ENCODE measurements at places on chromosomes 1 and 21. TPM values are rescaled to one million over a fixed set of nuclear protein-coding genes. Genes with fewer than 3 reads are reported as not detected.

Gene NME7
- total RNA-seq = 29.5 TPM

DNA sequence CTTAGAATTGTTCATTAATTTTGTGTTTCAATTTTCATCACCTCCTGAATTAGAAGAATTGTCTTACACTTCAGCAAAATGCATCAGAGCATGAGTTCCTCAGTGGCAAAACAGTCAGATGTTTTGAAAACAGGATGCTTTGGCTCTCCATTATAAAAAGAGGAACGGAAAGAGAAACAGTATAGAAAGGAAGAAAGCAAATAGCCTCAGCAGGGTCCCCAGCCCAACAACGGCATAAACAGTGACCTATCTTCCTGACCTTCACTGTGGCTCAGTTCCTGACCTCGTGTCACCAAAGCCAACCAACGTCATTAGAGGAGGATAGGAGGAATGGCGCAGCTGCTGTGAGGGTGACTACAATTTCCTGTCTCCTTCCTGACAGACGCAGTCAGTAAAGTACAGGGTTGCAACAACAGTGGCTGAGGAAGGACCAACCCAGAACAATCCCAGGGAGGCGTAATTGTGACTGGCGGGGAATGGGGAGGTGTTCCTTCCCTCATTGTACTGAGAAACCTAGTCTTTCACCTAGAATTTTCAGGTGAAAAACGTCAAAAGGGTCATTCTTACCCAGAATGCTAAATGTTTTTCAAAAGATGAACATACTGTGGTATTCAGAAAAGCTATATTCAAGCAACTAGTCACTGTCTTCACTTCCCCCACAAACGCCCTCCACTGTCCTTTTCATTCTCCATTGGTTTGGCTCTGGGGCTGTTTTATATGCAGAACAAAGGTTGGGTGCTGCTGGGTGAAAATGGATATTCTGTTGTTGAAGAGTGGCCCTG is 197.9 kb upstream of the SGIP1 start:
- H3K27ac ChIP-seq = no peak overlapping the region
- no peaks in the 10 kb centered on the region for H3K27me3 ChIP-seq
- DNase-seq = no peak
- no peaks in the 10 kb centered on the region for H3K4me1 ChIP-seq
- no peaks in the 10 kb centered on the region for H3K36me3 ChIP-seq

Gene NECTIN4
- total RNA-seq = 12.4 TPM

GRCh38 chr21:21813289-21813688 is 815.1 kb downstream of the NCAM2 start:
- H3K27ac ChIP-seq = no peak overlapping the region
- no peaks in the 10 kb centered on the region for H3K36me3 ChIP-seq
- no peaks in the 10 kb centered on the region for H3K27me3 ChIP-seq
- no peaks in the 10 kb centered on the region for H3K4me1 ChIP-seq
- no peak overlapping the region for H3K4me3 ChIP-seq
- no peak for DNase-seq

DNA sequence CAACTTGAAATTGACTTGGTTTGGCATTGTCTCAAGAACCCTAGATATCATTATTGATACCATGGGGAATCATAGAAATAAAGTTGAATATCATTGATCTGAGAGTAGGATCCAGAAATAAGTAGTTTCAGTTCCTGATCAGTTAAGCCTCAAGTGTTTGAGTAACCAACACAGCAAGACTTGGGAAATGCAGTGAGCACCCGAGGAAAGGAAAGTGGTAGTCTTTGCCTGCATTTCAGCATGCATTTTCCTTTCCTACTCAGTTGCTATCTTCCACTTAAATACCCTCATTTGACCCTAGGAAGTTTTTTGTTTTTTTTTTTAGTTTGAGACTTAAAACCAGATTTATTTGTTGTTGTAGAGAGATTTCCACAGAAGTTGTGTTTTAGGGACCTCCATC is 18.9 kb downstream of the CLEC20A start:
- 0 out of 2 replicates have a peak, but pooled peaks cover 1% of the 10 kb centered on the region for H3K36me3 ChIP-seq
- no peak overlapping the region for H3K27ac ChIP-seq
- no peak for DNase-seq
- no peaks in the 10 kb centered on the region for H3K27me3 ChIP-seq

Gene CRYBG2
- 1.3 TPM for total RNA-seq

GRCh38 chr1:183313063-183313462 is 105.1 kb downstream of the NMNAT2 start:
- no peak overlapping the region for H3K27ac ChIP-seq
- H3K4me3 ChIP-seq = no peak overlapping the region
- H3K4me1 ChIP-seq = no peaks in the 10 kb centered on the region
- H3K36me3 ChIP-seq = no peaks in the 10 kb centered on the region

DNA sequence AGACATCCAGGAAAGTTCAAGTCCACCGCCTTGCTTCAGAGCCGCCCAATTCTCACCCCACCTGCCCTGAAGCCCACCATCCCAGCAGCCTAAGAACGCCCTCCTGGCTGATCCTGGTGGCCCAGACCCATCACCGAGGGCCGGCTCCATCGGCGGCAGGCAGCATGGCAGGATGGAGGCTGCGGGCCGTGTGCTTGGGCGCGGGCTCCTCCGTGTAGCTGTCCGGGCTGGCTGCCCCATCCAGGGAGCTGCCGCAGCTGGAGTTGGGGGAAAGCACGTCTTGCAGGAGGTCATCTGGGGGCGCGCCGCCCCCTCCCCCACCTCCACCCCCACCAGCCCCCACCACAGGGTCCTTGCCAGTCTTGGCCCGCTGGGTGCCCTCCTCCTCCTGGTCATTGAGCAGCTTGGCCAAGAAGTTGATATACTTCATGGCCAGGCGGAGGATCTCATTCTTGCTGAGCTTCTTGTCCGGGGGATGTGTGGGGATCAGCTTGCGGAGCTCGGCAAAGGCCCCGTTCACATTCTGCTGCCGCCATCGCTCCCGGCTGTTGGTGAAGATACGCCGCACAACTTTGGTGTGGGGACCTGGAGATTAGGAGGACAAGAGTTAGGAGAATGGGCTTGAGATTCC is 12.3 kb downstream of the TAL1 start:
- no peak for DNase-seq
- H3K27ac ChIP-seq = no peak overlapping the region
- no peaks in the 10 kb centered on the region for H3K36me3 ChIP-seq
- peaks cover 33% of the 10 kb centered on the region for H3K4me1 ChIP-seq
- H3K4me3 ChIP-seq = no peak overlapping the region

- no peak overlapping the region for H3K27ac ChIP-seq
- H3K27me3 ChIP-seq = no peaks in the 10 kb centered on the region
- H3K4me1 ChIP-seq = no peaks in the 10 kb centered on the region
- H3K4me3 ChIP-seq = no peak overlapping the region
These were observed 253.2 kb downstream of the CRB1 start for GRCh38 chr1:197521118-197521739.

DNA sequence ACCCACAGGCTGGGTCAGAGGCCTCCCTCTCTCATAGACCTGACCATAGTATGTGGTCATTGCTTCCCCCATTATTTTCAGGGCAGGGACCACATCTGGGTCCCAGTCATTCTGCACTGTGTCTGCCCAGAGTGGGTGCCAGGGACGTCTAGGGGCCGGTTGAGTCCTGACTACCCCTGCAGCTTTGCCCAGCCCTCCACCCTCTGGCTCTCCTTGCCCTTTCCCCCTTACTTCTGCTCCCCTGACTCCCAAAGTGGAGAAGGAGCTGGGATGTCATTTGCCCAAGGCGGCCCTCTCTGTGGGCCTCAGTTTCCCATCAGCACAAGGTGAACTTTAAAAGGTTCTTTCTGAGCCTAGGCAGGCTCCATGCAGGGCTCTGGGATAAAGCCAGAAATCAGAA is 4.3 kb upstream of the TTC22 start:
- DNase-seq = no peak
- no peak overlapping the region for H3K27ac ChIP-seq
- no peak overlapping the region for H3K4me3 ChIP-seq
- no peaks in the 10 kb centered on the region for H3K36me3 ChIP-seq
- H3K4me1 ChIP-seq = peaks cover 37% of the 10 kb centered on the region
- no peaks in the 10 kb centered on the region for H3K27me3 ChIP-seq

- H3K27me3 ChIP-seq = peaks cover 28% of the 10 kb centered on the region
- DNase-seq = no peak
- H3K27ac ChIP-seq = no peak overlapping the region
These were observed 7.8 kb upstream of the AMIGO1 start for GRCh38 chr1:109517337-109517736.

Gene FABP3
- 0.24 TPM for total RNA-seq

Gene PHGDH
- 133 TPM for total RNA-seq

Gene ACTL8
- total RNA-seq = 0.64 TPM

Gene MROH9
- not detected for total RNA-seq

DNA sequence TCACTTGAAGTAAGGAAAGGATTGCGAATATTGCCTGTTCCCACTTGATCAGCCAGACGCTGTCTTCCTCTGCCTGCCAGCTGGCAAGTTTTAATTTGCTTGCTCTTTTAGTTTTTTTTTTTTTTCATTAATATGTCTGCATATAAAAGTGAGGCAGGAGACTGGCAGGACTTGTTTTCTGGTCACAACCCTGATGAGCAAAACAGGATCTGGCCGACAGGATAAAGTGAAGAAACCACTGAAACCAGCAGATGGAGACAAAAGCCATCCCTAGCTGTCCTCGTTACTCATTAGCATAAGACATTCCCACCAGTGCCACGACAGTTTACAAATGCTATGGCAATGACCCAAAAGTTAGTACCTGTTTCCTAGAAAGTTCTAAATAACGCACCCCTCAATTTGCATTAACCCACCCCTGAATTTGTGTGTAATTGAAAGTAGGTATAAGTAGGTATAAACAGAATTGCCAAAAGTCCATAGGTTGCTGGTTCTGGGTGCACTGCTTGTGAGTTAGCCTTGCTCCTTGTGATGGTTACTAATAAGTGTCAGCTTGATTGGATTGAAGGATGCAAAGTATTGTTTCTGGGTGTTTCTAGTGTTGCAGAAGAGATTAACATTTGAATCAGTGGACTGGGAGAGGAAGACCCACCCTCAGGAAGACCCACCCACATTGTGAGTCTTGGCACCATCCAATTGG is 60.8 kb downstream of the ZNF684 start:
- peak; percentile 28 for DNase-seq
- no peaks in the 10 kb centered on the region for H3K36me3 ChIP-seq
- no peak overlapping the region for H3K4me3 ChIP-seq
- no peaks in the 10 kb centered on the region for H3K4me1 ChIP-seq
- no peaks in the 10 kb centered on the region for H3K27me3 ChIP-seq

DNA sequence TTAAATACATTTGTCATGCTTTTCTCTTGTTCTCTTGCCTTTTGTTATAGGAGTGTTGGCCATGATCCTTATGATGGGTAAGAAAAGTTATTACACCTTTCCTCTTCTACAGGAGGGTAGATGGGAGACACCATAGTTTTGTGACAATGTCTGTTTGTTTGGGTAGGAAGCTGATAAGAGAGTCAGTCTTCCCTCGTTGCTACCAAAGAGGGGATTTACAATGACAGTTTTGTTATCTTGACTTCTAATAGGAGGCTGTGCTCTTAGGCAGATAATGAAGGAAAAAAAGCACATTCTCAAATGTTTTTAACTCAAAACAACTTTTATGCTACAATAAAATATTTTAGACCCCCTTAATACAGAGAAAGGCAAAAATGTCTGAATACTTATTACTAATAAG is 48.0 kb upstream of the WLS start:
- no peaks in the 10 kb centered on the region for H3K27me3 ChIP-seq
- H3K36me3 ChIP-seq = no peaks in the 10 kb centered on the region
- no peak for DNase-seq
- H3K4me1 ChIP-seq = no peaks in the 10 kb centered on the region
- H3K27ac ChIP-seq = no peak overlapping the region

GRCh38 chr1:11518791-11519628 is 40.1 kb downstream of the DISP3 start:
- no peak overlapping the region for H3K27ac ChIP-seq
- H3K36me3 ChIP-seq = no peaks in the 10 kb centered on the region
- H3K4me3 ChIP-seq = no peak overlapping the region
- no peaks in the 10 kb centered on the region for H3K4me1 ChIP-seq
- H3K27me3 ChIP-seq = no peaks in the 10 kb centered on the region
- no peak for DNase-seq

Gene RPTN
- not detected for total RNA-seq

Data from HepG2 (cell line).